ENCODE measurements at places on chromosomes 2 and 18.

- no peak for DNase-seq
These were observed 43.0 kb downstream of the WIPF1 start for GRCh38 chr2:174554529-174555150.

- DNase-seq, result no peak
These were observed 669.4 kb downstream of the CPS1 start for GRCh38 chr2:211225784-211226183.

DNA sequence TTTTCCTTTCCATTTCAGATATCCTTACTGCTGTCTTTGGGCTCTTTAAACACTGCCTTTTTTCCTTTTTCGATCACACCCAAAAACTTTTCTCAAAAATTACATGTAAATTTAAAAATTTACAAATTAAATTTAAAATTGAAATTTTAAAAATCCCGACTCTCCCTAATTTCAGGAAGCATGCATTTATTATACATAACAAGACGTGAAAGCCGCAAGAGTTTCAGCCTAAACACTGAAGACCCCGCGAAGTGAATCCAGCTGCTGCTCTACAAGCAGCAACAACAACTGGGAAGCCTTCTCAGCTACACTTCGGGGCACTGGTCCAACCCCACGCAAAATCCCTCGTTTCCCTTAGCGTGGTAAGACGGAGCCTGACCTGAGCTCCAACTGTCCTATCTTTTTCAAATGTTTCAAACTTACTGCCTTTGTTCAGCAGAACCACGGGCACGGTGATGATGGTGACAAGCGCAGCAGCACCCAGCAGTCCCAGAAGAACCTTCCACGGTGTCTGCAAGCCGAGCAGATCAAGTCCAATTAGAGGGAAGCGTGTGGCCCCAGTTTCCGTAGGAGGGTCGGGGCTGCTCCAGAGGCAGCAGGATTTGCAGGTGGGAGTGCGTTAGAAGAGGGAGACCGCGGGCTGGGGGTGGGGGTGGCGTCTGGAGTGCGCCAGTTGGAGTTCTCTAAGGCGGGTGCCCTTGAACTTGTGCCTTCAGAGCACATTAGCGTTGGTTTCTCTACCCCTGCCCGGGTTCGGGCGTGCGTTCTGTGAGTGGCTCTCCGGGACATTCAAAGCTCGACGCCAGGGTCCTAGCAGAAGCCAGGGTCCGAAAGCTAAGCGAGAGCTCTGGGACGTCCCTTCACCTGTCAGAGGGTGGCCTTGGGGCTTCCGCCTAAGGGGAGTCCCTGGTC lies 783 bp downstream of the DPP4 start:
- DNase-seq, result peak; percentile 5

DNA sequence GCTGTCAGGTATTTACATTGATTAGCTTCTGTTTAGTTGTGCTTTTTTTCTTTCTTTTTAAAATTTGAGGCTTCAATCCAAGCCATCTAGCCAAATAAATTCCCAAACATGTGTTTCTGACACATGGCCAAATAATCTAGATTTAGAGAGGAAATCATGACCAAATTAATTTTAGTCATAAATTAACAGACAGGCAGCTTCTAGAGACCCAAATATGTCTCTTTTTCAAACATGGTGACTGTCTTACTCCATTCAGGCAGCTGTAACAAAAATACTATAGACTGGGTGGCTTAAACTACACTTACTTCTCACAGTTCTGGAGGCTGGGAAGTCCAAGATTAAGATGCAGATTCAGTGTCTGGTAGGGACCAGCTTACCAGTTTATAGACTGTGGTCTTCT lies 23.2 kb upstream of the NAB1 start:
- no peak for DNase-seq

DNA sequence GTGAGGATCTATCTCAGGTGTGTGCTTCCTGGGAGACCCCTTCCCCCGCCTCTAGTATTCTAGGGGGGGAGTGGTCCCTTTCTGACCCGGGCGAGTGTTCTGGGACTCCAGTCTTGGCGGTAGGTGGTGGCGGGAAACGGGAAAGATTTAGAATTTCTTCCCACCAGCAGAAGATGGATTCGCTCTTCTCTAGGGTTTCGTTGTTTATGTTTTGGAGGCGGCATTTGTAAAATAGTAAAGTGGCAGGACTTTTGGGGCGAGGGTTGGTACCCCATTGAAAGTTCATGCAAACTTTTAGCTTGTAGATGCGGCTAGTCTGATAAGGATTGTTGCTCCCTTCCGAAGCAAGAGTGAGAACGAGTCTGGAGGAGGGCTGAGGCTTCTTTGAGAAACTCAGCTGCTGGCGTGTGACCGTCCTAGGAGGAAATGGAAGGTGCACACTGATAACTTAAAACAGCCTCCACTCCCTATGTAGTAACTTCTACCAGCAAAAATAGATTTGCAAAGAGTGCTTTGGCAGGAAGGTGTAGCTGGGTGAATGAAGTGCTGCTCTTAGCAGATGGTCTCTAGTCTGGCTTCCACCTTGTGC lies 412 bp downstream of the GPD2 start:
- DNase-seq, result no peak

GRCh38 chr2:179139506-179139905 lies 89.6 kb upstream of the CCDC141 start:
- no peak for DNase-seq

DNA sequence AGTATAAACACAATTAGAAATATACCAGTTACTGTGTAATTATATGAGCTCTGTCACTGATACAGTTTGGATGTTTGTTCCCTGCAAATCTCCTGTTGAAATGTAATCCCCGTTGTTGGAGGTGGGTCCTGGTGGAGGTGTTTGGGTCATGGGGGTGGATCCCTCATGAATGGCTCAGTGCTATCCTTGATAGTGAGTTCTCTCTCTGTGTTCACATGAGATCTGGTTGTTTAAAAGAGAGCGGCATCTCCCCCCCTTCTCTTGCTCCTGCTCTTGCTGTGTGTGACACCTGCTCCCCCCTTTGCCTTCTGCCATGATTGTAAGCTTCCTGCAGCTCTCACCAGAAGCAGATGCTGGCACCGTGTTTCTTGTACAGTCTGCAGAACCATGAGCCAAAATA lies 24.1 kb downstream of the MTX2 start:
- DNase-seq, result no peak

- no peak for DNase-seq
These were observed 303.5 kb downstream of the EPHA4 start for GRCh38 chr2:221268631-221269030.

DNA sequence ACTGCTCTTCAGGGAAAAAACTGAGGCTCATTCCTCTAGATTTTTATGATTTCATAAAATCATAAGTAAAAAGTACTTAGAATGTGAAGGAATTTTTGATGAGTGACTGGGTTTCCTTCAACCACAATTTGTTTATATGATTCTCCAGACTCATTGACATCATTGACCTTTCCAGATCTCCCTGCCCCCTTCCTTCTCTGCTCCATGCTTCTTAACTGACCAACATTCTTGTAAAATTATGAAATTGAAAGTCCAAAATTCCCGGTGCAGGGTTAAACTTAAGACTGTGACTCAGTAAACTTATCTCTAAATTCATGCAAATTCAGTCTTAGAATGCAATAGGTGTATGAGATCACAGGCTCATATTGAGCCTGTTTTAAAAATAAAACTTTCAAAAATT lies 648.9 kb downstream of the TDRD15 start:
- DNase-seq, result no peak
